ENCODE measurements at places on chromosomes 7 and 10. TPM values are rescaled to one million over a fixed set of nuclear protein-coding genes. Genes with fewer than 3 reads are reported as not detected.

The CYP2E1 gene
- 28.0 TPM for total RNA-seq

The CHN2 gene
- total RNA-seq, result 3.6 TPM

The C10orf143 gene
- total RNA-seq, result 4.9 TPM

The NPY gene
- not detected for total RNA-seq

The SNCG gene
- 26.3 TPM for total RNA-seq

The LHFPL3 gene
- total RNA-seq, result not detected

The EN2 gene
- total RNA-seq, result 0.34 TPM

The DYNC1I1 gene
- 5.1 TPM for total RNA-seq

- DNase-seq, result no peak
These were observed 45.8 kb downstream of the EXOC6 start for GRCh38 chr10:92894081-92894655.

DNA sequence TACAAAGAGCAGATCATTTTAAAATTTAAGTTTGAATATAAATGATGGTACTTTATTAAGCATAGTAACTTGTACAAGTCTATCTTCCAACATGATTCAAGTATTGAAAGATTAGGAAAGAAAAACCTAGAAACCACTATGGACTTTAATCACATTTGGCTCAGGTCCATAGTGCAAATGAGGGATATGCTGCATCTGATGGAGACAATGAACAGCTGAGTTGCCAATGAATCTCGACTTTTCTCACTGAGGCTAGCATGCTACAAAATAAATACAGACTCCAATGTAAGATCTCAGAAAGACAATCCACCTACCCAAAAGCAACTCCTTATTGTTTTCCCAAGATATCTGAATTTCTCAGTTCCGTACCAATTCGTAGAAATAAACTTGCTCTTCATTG, 89.8 kb downstream of the SEMA3A start:
- DNase-seq, result no peak

DNA sequence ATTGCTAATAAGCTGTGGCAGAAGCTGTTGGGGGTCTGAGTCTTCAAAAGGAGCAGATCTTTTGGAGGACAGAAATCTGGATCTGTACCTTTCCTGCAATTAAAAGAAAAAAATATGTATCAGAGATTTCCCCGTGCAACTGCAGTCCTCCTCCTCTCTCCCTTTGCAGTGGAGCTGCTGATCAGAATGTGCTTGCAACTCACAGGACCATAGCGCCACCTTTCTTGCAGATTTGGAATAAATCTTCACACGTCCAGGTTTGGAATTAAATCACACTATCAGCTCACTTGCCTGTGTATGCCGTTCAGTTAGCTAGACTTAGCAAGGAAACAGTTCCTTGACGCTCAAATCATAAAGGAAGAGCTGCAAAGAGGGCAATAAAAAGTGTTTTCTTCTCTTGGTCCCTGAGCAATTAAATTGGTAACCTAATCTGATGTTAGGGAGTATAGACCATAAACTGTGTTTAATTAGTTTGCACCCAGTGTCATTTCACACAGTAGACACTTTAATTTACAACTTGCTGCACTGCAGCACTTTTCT, 77.4 kb downstream of the PON1 start:
- DNase-seq, result no peak

DNA sequence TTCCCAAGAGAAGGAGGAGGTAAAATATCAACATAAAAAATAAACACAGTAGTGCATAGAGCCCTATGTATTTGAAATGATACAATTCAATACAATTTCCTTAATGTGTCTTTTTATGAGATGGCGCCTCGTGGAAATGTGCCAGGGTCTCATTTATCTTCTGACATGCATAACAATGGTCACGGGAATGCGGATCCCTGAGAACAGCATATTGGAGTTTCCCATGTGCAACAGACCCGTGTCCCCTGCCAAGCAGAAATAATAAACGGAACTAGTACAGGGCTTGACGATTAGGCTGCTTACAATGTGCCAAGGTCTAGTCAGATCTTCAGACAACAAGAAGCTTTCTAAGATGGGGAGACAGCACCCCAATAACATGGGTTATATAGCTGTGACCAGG, 217.9 kb downstream of the ARHGAP21 start:
- no peak for DNase-seq

DNA sequence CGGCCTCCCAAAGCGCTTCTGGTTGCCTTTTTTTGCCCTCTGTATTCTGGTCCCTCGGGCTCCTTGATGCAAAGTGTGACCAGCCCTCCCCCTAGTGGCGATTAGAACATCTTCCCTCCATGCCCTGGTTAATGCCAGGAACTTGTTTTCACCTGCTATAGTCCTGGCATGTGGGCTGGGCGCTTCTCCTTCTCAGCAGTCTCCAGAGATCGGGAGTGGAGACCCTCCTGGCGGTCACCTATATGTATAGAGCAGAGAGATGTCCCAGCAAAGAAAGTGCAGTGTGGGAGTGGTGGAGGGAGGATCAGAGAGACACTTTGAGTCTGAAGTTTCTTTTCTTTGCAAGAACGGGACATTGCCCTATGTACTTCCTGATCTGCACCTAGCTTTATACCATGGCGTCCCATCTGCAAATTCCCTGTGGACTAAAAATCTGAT, 264.1 kb downstream of the OTUD1 start:
- no peak for DNase-seq

GRCh38 chr10:71743089-71743838, 23.7 kb upstream of the C10orf105 start:
- DNase-seq, result no peak

- no peak for DNase-seq
These were observed 60.9 kb upstream of the ADRB1 start for GRCh38 chr10:113982769-113983168.

DNA sequence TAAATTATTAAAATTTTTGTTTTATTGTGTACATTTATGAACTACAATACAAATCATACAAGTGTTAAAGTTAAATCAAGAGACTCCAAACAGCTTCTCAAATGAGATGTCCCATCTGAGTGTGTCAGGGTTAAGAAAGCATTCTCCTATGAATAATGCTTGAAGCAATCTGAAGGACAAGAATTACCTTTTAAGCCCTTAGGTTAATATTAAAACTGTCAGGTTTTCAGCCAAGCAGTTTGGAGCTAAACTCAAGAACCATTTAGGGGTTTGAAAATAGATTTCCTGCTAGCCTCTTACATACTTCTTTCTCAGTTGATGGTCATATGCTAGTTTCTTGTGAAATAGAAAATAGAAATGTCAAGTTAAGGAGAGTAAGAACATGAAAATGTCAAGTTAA, 38.3 kb downstream of the LIPJ start:
- DNase-seq, result no peak

GRCh38 chr7:32191305-32191704, 121.1 kb upstream of the PDE1C start:
- DNase-seq, result no peak

DNA sequence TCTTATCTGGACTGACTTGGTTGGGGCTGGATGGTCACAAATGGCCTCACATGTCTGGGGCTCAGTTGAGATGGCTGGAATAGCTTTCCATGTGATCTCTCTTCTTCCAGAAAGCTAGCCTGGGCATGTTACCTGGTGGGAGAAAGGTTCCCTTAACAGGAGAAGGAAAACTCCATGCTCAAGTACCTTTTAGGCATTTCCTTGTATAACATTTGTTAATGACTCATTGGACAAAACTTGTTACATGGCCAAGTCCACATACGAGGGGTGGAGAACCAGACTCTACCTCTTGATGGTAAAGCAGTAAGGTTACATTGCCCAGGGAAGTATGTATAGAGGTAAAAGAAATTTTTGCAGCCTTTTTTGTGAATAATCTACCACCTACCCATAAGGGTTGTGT, 826.4 kb downstream of the LRMDA start:
- no peak for DNase-seq

GRCh38 chr7:106916679-106917078, 51.6 kb downstream of the PIK3CG start:
- no peak for DNase-seq

- no peak for DNase-seq
These were observed 178.7 kb downstream of the KLF6 start for GRCh38 chr10:3606309-3606708.

GRCh38 chr7:8923164-8923806, 489.9 kb downstream of the NXPH1 start:
- DNase-seq, result no peak

DNA sequence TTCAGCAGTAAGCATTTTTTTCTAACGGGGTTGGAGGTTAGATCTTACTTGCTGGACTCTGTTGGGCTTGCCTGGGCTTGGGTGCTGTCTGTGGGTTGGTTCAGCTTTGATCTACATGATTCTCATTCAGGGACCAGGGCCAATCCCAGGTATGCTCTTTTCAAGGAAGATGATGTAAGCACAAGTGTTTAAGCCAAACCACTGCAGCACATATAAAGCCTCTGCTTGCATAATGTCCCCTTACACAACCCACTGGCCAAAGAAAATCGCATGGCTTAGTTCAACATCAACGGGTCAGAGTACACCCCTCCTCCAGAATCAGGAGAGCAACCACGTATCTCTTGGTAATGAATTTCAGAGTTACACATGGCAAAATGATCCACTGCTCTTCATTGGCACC, 83.9 kb downstream of the DNAJB9 start:
- DNase-seq, result no peak

- peak; percentile 26 for DNase-seq
These were observed 31.2 kb downstream of the GPRIN2 start for GRCh38 chr10:46525177-46525823.

DNA sequence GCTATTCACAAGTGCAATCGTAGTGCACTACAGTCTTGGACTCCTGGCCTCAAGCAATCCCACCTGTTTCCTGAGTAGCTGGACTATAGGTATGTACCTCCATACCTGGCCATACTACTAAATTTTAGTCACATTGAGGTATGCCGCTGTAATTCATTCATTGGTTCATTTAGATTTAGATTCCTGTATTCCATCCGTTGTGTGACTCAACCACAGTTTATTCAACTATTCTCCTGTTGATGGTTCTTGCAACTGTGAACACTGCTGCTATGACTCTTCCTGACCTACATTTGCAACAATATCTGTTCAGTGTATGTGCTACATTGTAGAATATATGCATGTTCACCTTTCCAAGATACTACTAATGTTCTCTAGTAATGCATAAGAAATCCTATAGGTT, 8.0 kb upstream of the ZCCHC24 start:
- no peak for DNase-seq

DNA sequence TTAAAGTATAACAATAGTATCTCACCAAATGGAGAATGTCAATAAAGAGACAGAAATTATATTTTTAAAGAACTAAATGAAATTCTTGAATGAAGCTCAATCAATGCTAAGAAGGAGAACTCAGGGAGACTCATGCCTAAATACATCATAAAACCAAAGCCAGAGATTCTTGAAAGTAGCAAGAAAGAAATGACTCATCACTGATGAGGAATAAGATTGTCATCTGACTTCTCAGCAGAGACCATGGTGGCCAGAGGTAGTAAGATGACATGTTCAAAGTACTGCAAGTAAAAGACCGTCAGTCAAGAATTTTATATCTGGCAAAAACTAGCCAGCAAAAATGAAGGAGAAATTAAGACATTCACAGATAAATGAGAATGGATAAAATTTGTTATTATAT, 399.0 kb downstream of the GRID1 start:
- no peak for DNase-seq

DNA sequence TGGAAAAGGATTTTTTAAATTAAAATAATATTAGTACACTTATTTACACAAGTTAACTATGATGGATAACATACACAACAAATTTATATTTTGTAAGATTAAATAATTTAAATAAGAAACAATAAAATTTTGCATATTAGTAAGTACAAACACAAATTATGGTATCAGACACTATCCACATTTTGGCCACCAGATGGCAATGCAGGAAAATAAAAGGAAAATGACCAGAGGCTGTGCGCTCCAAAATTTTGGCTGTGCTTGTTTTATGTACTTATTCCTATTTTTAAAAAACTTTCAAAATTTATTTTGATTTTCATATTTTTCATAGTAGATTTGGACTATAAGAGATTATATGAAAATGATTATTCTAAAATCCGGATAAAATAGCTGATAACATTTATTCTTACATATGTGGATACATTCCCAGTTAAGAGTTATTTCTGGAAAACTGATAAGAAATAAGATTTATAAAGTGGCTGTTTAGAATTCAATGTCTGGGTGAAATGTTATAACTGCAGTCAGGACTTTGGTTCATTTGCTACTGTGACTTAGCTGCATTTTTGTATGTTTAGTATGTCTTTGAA, 274.7 kb upstream of the HGF start:
- no peak for DNase-seq

DNA sequence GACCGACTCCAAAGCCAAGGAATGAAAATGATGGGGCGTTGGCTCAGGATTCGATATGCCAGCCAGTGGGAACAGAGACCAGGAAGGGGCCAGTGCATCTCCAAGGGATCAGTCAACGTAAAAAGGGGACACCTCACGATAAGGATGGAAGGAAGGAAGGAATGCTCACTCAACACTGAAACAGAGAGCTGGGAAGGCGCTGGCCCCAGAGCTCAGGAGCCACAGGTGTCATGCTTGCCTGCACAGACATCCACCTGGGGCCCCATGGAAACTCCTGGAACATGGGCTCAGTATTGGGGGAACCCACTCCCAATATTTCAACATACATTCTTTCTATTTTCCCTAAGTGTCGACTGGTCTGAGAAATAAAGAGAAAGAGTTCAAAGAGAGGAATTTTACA, 5.3 kb downstream of the MMRN2 start:
- DNase-seq, result no peak
